Sigmoid colon (tissue), 7 donors: ENCODE measurements at places on chromosomes 4 and X. TPM values are rescaled to one million over a fixed set of nuclear protein-coding genes. Genes with fewer than 3 reads are reported as not detected.

Gene CXorf66
- not detected for total RNA-seq

DNA sequence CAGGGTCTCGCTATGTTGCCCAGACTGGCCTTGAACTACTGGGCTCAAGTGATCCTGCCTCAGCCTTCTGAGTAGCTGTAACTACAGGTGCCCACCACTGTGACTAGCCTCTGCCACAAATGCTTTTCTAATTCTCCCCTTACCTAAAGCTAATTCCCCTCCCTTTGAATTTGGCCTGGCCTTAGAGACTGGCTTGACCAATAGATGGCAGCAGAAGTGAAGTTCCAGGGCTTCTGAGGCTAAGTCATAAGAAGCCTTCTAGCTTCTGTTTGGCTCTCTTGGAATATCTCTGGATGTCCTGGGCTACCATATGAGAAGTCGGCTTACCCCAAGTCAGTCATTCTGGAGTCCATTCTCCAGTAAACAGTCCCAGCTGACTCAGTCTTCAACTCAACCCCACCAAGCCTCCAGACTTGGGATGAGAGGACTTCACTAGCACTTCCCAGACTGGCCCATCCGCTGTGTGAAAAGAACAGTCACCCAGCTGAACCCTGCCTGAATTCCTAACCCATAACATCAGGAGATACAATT is 61.0 kb downstream of the HPRT1 start:
- no peak overlapping the region for H3K4me3 ChIP-seq
- H3K36me3 ChIP-seq: no peaks in the 10 kb centered on the region
- H3K4me1 ChIP-seq: no peaks in the 10 kb centered on the region

GRCh38 chr4:46839128-46839527 is 69.9 kb downstream of the COX7B2 start:
- H3K27ac ChIP-seq: no peak overlapping the region
- H3K36me3 ChIP-seq: no peaks in the 10 kb centered on the region
- no peaks in the 10 kb centered on the region for H3K4me1 ChIP-seq
- no peak overlapping the region for H3K4me3 ChIP-seq

Gene MGARP
- 1.2 TPM for total RNA-seq

DNA sequence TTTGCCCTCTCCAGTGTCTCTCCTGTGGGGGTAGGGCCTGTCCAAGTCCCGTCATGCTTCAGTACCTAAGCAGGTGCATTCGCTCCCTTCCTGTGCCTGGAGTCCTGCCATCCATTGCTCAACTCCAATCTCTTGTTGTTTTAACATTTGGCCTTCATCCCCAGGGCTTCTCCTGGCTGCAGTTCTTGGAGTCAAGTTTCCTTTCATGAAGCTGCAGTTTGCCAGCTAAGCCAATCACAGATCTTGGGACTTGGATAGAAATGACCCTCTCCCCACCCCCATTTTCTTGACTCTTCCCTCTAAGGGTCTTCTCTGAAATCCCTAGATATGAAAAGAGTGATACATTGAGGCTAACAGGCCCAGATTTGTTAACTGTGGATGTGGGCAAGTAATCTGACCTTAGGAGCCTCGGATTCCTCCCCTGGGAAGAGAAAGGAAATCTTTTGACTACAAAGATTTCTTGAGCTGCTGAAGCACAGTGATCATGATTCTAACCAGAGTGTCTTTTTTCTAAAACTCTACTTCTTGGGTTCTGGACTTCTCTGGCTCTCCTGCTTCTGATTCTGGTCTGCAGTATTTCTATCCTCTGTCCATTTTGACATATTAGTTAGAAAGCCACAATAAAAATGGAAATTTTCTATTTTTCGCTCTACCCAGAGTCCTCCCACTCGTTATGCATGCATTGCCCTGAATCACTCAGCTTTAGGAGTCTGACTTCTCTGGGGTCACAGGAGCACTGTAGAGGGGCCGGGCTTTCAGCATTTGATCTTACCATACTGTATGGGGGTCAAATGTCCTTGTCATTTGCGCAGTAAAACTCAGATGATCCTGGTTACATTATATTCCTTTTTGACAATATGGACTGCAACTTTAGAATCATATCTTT is 61.0 kb downstream of the CHRNA9 start:
- DNase-seq: peak; percentile 72
- no peak overlapping the region for H3K4me3 ChIP-seq
- no peaks in the 10 kb centered on the region for H3K36me3 ChIP-seq
- H3K27me3 ChIP-seq: no peaks in the 10 kb centered on the region
- no peak overlapping the region for H3K27ac ChIP-seq

Gene EMD
- 51.2 TPM for total RNA-seq

DNA sequence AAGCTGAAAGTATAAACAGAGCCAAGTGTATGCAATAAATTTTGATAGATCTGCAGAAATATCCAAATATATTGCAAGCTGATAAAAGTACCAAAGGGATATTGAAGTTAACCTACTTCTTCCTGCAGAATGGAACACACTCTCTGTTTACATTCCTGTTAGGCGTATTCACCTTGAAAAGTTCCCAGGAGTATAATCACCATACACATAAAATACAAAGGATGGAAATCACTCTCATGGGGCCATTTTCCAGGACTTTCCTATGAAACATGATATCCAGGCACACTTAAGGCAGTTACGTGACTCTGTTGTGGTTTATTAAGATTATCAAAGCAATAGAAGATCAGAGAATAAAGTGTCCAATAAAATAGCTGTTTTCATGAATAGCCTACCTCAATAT is 1142.3 kb downstream of the NLGN4X start:
- H3K27me3 ChIP-seq: no peaks in the 10 kb centered on the region
- no peak overlapping the region for H3K4me3 ChIP-seq
- DNase-seq: no peak
- no peaks in the 10 kb centered on the region for H3K36me3 ChIP-seq
- no peak overlapping the region for H3K27ac ChIP-seq

- H3K27me3 ChIP-seq: peaks cover 10% of the 10 kb centered on the region
- no peak overlapping the region for H3K27ac ChIP-seq
- H3K4me3 ChIP-seq: no peak overlapping the region
- H3K4me1 ChIP-seq: peaks cover 21% of the 10 kb centered on the region
These were observed 1.8 kb upstream of the HS3ST1 start for GRCh38 chr4:11430536-11430935.

- no peak for DNase-seq
- no peaks in the 10 kb centered on the region for H3K36me3 ChIP-seq
- H3K4me3 ChIP-seq: no peak overlapping the region
- H3K27ac ChIP-seq: no peak overlapping the region
- no peaks in the 10 kb centered on the region for H3K27me3 ChIP-seq
These were observed 7.0 kb downstream of the VAMP7 start for GRCh38 chrX:155888139-155888538.

GRCh38 chr4:60944060-60944459 is 256.1 kb upstream of the ADGRL3 start:
- H3K36me3 ChIP-seq: no peaks in the 10 kb centered on the region
- no peak for DNase-seq
- no peaks in the 10 kb centered on the region for H3K27me3 ChIP-seq
- H3K4me1 ChIP-seq: no peaks in the 10 kb centered on the region

Gene OPRPN
- not detected for total RNA-seq

Gene XK
- 18.6 TPM for total RNA-seq

DNA sequence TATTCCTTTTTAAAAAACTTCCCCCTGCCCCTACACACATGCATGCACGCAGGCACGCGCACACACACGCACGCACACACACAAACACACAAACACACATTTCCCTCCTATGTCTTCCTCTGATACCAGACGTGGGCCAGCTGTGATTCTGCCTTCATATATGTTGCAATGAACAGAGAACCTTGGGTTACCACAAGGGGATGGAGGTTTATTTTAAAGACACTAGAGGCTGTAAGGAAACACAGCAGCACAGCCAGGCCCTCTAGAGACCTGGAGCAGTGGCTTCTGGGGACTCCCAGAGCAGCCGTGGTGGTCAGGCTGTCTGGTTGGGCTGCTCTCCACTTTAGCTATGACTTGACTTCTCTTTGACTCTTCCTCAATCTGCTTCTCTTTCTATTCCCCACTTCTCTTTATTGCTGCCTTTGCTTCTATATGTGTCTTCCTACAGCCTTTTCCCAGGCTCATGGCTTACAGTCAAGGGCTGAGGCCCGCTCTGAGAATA is 3.2 kb upstream of the TLR10 start:
- H3K27me3 ChIP-seq: no peaks in the 10 kb centered on the region
- H3K4me1 ChIP-seq: no peaks in the 10 kb centered on the region
- no peaks in the 10 kb centered on the region for H3K36me3 ChIP-seq
- no peak overlapping the region for H3K4me3 ChIP-seq

DNA sequence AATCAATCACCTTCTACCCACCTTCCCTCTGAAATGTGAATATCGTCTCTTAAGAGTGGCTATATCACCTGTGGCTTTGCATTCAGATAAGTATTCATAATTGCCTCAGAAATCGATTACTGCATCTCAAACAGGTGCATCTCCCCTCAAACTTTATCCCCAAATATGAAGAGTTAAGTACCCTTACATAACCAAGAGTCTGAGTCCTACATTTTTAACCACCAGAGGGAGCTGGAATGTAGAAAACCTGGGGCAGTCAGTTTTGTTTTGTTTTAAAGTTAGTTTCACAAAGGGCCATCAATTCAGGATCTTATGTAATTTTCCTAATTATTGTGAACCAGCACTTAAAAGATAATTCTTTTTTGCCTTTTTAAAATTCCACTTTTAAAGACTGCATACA is 5.7 kb downstream of the TCEANC start:
- no peaks in the 10 kb centered on the region for H3K27me3 ChIP-seq
- no peak overlapping the region for H3K4me3 ChIP-seq
- peaks cover 7% of the 10 kb centered on the region for H3K4me1 ChIP-seq
- no peak for DNase-seq
- H3K36me3 ChIP-seq: no peaks in the 10 kb centered on the region

- no peak for DNase-seq
- no peaks in the 10 kb centered on the region for H3K27me3 ChIP-seq
- H3K36me3 ChIP-seq: no peaks in the 10 kb centered on the region
- no peaks in the 10 kb centered on the region for H3K4me1 ChIP-seq
These were observed 109.5 kb downstream of the TAB3 start for GRCh38 chrX:30779453-30780030.

DNA sequence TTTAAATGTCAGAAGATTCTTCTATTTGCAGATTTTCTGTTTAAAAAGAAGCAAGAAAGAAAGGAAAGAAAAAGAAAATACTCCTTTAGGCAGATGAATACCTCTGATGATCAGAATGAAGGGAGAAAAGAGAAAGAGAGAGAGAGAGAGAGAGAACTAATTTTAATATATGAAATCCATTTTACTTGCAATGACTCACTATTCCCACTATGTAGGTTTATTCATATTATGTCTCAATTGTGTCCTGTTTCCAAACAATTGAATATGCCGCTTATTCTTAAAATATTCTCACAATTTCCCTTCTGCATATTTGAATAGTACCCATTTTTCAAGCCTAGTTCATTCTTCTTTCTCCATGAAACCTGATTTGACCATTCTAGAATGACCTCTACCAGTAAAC is 11.7 kb downstream of the MEPE start:
- H3K27me3 ChIP-seq: no peaks in the 10 kb centered on the region
- H3K27ac ChIP-seq: no peak overlapping the region
- no peak overlapping the region for H3K4me3 ChIP-seq
- DNase-seq: no peak

DNA sequence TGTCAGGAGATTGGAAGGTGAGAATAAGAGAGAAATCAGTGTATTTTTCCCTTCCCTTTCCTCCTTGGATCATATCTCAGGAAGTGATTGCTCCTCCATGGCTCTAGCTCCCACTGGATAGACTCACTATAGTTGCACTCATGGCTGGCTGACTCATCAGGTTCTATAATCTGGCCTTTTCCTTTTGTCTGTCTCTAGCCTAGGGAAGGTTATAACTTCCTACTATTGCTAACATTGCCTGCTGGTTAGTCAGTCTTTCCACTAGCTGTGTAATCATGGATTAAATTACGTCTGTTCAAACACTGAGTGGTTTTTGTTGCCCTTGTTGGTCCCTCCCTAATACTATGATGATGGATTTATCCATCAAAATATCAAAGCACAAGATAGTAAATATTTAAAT is 195.5 kb upstream of the VEGFC start:
- DNase-seq: no peak
- no peaks in the 10 kb centered on the region for H3K36me3 ChIP-seq
- H3K4me1 ChIP-seq: no peaks in the 10 kb centered on the region
- no peaks in the 10 kb centered on the region for H3K27me3 ChIP-seq
- no peak overlapping the region for H3K27ac ChIP-seq

DNA sequence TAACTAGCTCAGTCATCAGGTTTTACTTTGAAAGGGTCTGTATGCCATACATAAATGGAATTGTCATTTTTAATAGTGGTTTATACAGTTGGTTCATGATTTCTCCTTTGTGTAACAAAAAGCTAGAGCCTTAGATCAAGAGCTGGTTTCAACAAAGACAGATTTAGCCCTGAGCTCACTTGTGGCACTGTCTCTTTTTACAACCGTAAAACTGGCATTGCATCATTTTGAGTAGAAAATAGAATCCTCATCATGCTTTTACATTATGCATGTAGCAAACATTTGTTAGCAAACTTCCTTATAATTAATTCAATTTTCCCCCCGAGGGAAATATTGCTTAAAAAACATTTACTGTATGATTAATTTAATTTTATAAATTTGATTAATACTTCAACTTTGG is 1871.5 kb downstream of the ARAP2 start:
- DNase-seq: no peak
- H3K27ac ChIP-seq: no peak overlapping the region
- no peak overlapping the region for H3K4me3 ChIP-seq
- H3K4me1 ChIP-seq: no peaks in the 10 kb centered on the region

Gene GPR78
- total RNA-seq: 0.28 TPM

DNA sequence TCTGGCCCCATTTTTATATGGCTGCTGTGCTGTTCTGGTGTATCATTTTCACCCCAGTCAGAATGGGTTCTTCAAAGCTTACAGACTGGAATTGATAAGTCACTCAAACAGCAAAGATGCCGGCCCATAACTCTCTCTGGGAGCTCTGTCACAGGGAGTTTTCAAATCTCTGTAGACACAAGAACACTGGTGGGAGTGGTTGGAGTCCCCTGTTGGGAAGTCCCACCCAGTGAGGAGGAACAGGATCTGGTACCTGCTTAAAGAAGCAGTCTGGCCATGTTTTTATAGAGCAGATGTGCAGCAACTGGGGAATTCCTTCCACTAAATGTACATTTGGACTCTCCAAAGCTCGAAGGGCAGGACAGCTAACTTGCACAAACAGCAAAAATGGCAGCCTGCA is 69.3 kb upstream of the UGT2B7 start:
- no peaks in the 10 kb centered on the region for H3K36me3 ChIP-seq
- no peaks in the 10 kb centered on the region for H3K27me3 ChIP-seq
- H3K4me3 ChIP-seq: no peak overlapping the region
